ENCODE measurements at places on chromosomes 1 and 21.
A peak's percentile ranks its signal among the peaks of the same experiment; 100 is the strongest.

DNA sequence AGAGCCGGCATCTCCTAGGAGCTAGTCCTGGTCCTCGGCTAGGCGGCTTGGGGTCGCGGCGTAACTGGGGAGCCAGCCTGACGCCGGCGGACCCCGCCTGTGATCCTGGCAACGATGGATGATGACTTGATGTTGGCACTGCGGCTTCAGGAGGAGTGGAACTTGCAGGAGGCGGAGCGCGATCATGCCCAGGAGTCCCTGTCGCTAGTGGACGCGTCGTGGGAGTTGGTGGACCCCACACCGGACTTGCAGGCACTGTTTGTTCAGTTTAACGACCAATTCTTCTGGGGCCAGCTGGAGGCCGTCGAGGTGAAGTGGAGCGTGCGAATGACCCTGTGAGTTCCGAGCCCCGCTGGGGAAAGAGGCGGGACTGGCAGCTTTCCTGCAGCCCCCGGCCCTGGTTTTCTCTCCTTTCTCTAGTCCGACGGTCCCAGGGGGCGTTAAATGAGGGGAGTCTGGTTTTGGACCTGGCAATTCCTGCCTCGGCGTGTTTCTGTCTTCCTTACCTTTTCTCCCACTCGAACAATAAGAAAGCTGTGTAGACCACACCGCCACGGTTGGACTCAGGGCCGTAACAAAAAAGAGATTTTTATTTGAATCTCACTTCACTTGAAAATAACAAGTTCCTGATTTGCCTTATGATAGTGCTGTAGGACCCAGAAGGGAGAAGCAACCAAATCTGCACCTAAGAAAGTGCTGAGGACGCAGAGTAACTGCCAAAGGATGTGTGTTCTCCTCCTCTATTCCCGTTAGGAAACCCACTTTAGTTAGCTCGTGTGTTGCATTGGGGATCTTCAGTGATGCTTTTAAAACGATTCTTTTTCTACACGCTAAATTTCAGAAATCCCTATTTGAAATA lies at the start of gene SPRTN:
TSS of gene SPRTN (plus strand) at position 24 of the 859 bp plus-strand sequence. CDS start at position 115, 91 bp downstream.
- DNase-seq: no peak

DNA sequence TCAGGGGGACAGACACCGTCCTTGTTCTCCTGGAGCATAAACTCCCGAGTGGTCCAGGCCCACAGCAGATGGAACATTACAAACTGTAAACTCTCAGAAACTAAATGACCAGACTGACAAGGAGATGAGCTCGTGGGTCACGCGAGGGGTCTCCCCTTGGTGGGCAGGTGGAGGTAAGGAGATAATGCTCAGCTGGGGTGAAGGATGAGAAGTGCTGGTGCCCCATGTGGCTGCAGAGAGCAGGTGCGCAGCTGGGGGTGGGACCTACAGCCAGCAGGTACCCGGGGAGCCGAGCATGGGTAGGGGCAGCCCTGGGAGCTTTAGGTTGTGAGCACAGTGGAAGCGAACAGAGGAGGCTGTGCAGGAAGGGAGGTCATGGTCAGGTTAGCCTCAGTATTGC lies 40.1 kb downstream of the AJAP1 start:
- no peak for DNase-seq

DNA sequence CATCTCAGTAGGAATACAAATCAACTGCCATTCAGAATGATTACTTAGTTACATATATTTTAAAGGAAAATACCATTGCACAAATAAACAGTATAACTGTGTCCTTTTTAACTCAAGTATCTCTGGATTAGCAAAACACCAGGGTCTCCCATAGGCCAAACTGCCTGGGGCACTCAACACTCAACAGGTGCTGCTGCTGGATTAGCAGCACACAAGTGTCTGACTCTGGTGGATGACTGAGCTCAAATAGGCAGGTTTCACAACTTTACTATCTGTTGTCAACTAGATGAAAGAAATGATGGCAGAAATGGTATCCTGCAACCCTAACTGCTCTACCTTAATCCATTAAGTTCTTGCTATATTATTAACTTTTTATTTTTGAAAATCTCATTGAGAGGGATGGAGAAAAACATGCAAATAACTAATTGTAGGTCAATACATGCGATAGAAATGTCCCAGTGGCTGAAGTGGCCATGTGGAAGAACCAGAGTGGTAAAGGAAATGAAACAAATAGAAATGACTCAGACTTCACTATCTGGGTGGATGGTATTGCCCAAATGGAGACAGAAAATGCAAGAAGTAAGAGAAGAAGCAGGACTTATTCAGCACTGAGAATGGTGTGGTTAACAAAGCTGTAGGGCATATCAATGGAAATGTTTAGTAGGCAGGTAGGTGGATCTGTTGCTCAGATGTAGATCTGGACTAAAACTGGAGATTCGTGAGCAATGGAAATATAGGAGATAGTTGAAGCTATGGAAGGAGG lies 90.8 kb upstream of the CCDC190 start:
- DNase-seq: no peak

GRCh38 chr1:92516574-92516973 lies 29.8 kb upstream of the GFI1 start:
- no peak for DNase-seq

DNA sequence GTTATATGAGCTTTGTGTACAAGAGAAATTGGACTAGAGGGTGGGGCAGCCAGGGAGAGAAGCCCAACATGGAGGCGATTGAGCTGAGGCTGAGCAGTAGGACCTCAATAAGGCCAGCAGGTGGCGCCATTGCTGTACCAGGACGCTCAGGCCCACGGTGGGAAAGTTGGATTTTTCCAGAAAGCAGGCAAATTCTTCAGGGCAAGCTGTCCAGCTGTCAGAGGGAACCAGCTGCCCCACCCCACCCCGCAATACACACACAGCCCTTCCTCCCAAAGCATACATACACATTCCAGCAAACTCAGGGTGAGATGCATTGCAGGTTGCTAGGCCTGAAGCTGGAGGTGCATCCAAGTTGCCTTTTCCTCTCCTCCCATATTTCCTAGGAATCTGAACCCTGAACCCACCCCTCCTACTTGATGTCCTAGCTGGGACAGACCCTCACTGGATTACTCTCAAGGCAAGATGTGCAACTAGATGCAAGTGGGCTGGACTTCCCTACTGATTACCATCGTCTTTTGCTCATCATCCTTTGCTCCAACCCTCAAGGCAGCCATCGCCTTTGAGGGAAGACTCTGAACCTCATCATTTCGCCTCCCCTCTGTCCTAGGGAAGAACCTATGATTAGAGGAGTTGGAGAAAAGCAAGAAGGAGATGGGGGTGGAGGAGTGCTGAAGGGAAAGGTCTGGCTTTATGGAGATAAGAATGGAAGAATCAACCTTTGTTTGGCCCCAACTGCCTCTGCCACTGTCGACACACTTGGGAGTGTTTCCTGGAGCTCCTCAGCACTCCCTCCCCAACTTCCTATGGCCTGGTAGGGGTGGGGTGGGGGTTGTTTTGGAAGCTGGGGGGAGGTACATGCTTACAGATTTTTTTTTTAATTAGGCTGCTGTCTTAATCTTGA lies 25.5 kb downstream of the CD34 start:
- peak; percentile 46 for DNase-seq

GRCh38 chr1:17375651-17376050 lies 3.7 kb downstream of the PADI6 start:
- no peak for DNase-seq

DNA sequence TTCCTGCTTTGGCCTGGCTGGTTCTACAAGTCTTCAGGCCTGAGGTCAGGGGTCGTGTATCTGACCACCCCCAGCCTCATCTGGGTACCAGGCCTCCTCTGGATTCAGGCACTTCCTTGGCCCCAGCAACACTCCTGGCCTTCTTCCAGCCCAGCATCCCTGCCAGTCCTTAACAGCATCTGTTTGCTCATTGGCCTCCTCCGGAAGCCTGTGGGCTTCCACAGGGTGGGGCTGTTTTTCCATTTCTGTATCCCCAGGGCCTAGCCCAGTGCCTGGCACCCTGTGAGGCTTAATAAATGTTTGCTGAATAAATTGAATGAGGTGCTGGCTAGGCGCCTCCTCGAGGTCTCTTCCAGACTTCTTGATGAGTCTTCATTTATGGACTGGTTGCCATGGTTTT lies 21.5 kb upstream of the GPR37L1 start:
- DNase-seq: no peak
